ENCODE measurements at places on chromosomes 4 and X. TPM values are rescaled to one million over a fixed set of nuclear protein-coding genes. Genes with fewer than 3 reads are reported as not detected.
A peak's percentile ranks its signal among the peaks of the same experiment; 100 is the strongest.

The RASSF6 gene
- 0.07 TPM for total RNA-seq

The PDZD4 gene
- total RNA-seq, result 5.0 TPM

The APLN gene
- total RNA-seq, result 0.23 TPM

The ELMOD2 gene
- total RNA-seq, result 16.7 TPM

The TEC gene
- total RNA-seq, result 4.6 TPM

The PPP4R3C gene
- not detected for total RNA-seq

The TBX22 gene
- total RNA-seq, result not detected

The SYP gene
- 8.7 TPM for total RNA-seq

The TEX13B gene
- total RNA-seq, result not detected

The ADH7 gene
- not detected for total RNA-seq

The C4orf51 gene
- not detected for total RNA-seq

The CC2D2A gene
- total RNA-seq, result not detected

The SUPT20HL1 gene
- not detected for total RNA-seq

The CXCL10 gene
- 0.62 TPM for total RNA-seq

DNA sequence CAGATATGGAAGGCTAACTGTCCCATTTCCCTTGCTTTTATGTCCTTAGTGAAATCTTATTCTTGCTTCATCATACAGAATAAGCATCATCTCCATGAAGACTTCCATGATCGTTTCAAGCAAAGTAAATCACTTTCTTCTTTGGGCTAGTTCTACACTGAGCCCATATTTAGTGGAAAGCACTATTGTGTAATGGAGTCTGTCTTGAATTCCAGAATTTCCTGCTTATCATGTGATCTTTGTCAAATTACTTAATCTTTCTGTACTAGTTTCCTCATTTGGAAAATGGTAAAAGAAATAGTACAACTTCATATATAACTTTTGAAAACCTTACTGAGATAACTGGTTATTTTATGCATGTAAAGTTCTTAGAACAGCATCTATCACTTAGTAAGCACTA lies 7.6 kb downstream of the ANAPC10 start:
- DNase-seq, result no peak

- DNase-seq, result no peak
Measured at GRCh38 chr4:151048913-151049312, 33.8 kb upstream of the LRBA start.

GRCh38 chr4:43864616-43865146 lies 583.9 kb downstream of the KCTD8 start:
- DNase-seq, result no peak

- peak; percentile 84 for DNase-seq
Measured at GRCh38 chr4:26074712-26075430, 160.9 kb downstream of the SMIM20 start.

DNA sequence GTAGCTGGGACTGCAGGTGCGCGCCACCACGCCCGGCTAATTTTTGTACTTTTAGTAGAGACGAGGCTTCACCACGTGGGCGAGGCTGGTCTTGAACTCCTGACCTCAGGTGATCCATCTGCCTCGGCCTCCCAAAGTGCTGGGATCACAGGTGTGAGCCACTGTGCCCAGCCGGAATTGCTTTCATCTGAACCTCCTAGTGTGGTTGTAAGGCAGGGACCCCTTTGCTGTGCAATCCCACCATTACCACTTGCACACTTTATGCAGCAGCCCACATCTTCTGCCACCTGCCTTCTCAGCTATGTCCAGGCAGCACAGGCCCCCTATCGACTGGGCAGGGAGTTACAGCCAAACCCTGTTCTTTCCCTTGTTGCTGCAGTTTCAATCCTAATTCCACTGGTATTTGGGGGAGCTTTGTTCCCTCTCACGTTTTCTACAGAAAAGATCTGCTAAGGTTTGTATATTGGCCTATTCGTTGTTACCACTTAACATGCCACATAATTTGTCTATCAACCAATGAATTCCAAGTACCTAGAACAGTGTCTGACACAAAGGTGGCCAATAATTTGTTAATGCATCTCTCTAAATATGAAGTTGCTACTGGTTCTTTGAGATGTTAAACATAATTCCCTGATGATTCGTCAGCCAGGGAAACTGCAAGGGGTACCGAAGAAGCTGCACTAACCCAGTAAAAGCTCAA lies 6.5 kb downstream of the RPL39 start:
- DNase-seq, result peak; percentile 35

GRCh38 chr4:132691668-132692067 lies 457.4 kb upstream of the PCDH10 start:
- no peak for DNase-seq

GRCh38 chr4:48575964-48576363 lies 85.9 kb downstream of the ZAR1 start:
- no peak for DNase-seq

GRCh38 chrX:48864210-48864609 lies 28.8 kb upstream of the PCSK1N start:
- DNase-seq, result no peak

DNA sequence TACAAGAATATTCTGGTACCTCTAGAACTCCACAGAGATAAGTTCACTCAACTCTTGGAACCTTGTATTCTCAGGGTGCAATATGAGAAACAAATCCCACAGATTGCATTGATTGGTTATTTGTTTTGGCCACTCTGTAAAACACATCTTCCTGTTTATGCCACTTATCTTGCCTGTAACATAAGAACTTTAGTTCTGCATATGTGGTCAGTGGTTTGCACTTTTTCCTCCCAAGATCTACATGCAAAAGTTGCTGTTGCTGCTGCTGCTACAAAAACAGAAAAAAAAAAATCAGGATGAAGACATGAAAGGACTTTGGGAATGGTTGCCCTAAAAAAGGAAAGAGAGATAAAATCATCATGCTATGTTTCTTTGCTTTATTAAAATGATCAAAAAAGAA lies 9.6 kb downstream of the ODAPH start:
- no peak for DNase-seq

DNA sequence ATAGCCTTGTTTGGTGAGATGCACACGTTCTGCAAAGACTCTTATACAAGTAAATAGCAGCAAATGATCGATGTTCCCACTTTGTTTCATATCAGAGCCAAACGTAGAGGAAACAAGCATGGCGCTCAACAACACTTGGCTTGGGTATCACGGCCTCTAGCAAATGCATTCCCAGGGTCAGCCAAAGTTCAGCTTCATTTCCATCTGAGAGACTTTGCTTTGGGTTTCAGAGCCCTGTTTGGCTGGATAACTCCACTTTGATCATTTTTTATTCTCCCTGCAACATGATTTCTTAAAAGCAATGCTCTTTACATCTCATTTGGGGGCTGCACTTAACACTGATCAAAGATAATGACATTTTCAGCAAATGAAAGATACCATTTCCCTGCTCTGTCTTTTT lies 199.2 kb upstream of the FAM9B start:
- no peak for DNase-seq

DNA sequence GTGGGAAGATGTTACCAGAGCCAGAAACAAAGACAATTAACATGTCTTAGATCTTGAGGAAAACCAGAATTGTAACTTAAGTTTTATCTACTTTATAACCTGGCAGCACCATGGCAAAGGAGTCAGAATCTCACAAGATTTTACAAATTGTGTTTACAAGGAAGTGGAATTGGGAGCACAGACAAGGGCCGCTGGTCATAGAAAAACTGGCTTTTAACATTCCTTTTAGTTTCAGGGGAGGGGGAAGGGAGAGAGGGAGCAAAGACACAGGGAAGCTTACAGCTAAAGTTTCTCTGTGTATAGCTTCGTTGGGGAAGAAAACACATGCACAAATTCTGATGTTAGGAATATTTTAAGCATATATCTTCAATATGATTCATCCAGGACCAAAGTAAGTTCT lies 10.3 kb upstream of the UGT2B11 start:
- no peak for DNase-seq

- DNase-seq, result no peak
Measured at GRCh38 chr4:128475597-128475996, 188.0 kb upstream of the PGRMC2 start.

GRCh38 chrX:120308959-120309872 lies 2.0 kb downstream of the TMEM255A start:
- DNase-seq, result peak; percentile 74

DNA sequence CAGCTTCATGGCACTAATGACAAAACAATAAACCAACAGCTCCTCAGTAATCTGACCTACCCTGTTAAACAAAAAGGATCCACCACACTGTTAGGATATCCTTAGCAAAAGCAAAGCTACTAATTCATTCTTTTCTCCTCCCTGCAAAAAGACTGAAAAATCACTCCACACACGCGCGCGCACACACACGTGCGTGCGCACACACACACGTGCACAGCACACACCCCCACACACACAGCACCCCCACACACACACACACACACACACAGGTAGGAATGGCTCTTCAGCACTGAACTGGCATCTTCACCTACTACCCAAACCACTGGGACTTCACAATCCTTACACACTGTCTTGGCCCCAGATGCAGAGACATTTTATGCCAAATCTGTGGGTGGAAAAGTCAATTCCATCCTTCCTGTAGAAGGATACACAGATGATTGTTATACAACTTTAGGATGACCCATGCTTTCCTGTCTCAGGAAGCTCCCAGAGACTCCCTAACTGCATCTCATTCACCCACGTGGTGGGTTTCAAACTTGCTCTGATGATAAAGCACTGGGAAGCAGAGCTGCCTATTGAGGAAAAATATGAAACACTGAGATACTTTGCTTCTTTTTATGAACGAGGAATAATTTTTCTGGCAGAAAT lies 102.5 kb downstream of the TSPAN5 start:
- no peak for DNase-seq

GRCh38 chr4:106062452-106062875 lies 167.2 kb downstream of the NPNT start:
- no peak for DNase-seq

DNA sequence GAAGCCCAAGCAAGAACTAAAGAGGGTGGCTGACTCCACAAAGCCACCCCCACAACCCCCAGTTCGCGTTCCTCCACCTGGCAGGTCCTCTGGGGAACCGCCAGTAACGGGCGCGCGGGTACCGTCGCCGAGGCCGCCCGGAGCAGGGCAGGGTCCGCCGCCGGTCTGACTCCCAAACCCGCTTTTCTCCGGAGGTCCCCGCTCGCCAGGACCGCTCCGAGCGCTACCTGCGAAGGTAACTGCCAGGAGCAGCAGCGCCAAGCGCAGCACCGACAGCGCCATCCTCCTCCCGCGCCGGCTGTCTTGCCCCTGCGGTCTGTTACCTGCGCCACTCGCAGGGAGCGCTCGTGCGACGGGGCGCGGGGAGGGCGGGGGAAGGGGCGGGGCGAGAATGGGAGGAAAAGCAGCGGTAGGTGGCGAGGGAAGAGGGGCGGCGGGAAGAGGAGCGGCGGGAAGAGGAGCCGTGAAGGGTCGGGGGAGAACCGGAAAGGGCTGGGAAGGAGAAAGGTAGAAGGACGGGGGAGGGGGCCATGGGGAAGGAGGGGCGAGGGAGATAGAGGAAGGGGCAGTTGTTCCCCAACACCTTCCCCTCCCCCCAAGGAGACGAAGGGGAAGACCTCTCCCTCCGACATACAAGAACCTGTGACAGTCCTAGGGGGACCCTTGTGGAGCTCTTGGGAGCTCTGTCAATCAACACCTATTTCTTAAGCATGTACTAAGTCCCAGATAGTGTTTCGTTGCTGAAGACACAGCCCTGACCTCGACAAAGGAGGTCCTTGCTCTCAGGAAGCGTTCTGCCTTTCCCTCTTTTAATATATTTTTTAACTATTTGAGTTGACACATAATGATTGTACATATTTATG lies at the start of gene SPINK2:
SPINK2 (minus strand) TSS at position 321 of the 863 bp plus-strand sequence; CDS start at position 282, 39 bp downstream.
- peak; percentile 66 for DNase-seq

GRCh38 chrX:108468486-108468885 lies 28.8 kb downstream of the COL4A5 start:
- DNase-seq, result no peak

DNA sequence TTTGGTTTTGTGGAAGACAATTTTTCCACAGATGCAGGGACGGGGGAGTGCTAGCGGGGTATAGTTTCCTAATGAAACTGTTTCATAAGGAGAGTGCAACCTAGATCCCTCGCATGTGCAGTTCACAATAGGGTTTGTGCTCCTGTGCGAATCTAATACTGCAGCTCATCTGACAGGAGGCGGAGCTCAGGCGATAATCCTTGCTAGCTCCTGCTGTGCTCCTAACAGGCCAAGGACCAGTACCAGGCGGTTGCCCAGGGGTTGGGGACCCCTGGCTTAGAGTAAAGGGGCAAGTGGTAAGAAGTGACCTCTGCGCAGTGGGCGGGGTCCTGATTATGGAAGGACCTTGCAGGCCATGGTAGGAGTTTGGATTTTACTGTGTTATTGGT lies 3.8 kb downstream of the SCML1 start:
- DNase-seq, result no peak

GRCh38 chr4:152817331-152817730 lies 37.6 kb downstream of the ARFIP1 start:
- DNase-seq, result no peak

DNA sequence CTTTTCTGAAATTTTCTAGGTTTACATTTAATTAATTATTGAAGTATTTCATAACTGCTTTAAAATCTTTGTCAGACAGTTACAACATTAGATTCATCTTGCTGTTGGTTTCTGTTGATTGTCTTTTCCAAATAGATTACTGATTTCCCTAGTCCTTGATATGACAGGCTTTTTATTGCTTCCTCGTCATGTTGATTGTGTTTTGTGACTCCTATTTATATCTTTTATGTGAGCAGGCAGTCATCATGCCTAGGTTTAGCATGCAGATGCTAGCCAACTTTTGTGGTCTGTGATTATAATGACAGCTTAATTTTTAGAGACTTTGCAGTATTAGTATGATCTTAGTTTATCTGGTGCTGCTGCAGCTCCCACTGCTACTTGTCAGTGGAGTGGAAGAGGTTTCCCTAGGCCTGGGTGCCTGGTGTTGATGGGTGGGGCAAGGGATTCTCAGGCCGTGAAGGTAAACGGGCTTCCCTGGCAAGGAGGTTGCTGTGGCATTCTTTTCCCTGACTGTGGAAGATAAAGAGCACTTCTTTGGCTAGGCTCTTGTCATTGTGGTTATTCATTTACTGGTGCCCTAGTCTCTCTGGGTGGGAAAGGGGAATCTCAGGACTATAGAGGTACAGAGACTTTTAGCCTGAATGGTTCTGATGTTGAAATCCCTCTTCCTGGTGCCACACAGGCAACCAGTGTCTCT lies 65.7 kb downstream of the SERPINA7 start:
- DNase-seq, result no peak

GRCh38 chr4:9919047-9919446 lies 102.2 kb downstream of the SLC2A9 start:
- no peak for DNase-seq

DNA sequence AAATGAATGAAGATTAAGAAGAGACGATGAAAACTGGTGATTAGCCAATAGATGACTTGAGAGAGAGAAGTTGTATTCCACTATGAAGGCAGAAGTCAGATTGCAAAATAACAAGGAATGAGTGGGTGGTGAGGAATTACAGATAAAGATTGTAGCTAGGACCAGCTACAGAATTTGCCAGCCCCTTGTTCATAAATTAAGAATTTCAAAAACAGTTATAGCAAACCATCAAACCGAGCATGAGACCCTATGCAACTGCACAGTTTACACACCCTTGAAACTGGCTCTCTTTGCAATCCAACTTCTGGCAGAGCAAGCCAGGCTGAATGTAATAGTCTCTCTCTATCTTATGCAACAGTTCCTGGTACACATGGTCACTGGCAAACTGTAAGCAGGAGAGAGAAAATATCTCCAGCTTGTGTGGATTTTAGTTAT lies 35.2 kb downstream of the STAP1 start:
- no peak for DNase-seq
